Stimulated activated effector memory CD8-positive, alpha-beta T cell treated with anti-CD3 and anti-CD28 coated beads, Interleukin-12 subunit alpha, Interleukin-12 subunit beta, amount 100 ng/mL, for 72 hours (primary cell): ENCODE measurements at places on chromosomes 4 and X.

DNA sequence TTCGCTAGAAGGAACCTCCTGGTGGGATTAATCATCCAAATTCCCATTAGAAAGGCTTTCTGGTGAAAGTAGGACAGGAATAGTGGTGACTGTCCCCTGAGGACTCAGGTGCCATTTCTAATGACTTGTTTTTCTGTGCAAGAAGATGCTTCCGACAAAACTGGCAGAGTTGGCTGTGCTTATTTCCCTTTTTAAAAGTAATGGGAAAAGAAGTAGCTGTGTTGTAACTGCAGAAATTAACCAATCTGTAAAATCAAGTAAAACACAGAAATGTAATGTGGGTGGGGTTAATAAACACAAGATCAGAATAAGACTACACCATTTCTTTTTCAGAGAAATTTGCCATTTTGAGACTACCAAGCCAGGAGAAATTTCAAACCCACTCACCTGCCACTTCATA, 55.0 kb upstream of the FAM9B start:
- DNase-seq = no peak

- no peak for DNase-seq
Measured at GRCh38 chr4:139641218-139641617, 24.4 kb upstream of the MGST2 start.

GRCh38 chr4:25007598-25007997, 23.1 kb downstream of the LGI2 start:
- no peak for DNase-seq

- no peak for DNase-seq
Measured at GRCh38 chr4:100790836-100791615, 273.2 kb upstream of the EMCN start.

- no peak for DNase-seq
Measured at GRCh38 chr4:16322183-16322582, 95.9 kb upstream of the TAPT1 start.

DNA sequence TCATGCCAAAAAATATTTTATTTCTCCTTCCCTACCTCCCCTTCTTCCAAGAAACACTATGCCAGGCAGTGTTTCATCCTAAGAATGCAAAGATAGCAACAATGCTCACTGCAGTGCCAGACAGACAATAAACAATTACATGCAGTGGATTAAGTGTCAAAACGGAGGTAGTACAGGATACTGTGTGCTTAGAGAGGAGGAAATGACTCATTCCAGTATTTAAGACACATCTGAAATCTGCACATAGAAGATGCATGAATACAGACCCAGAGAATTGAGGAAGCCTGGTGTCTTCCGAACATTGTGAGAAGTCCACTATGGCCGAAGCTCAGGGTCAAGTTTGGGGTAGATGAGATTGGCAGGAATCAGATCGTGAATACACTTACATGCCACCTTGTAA, 326.4 kb downstream of the PPP3CA start:
- DNase-seq = no peak
